ENCODE measurements at places on chromosomes 11 and 22.

GRCh38 chr22:24736526-24737053 is 37.9 kb downstream of the PIWIL3 start:
- no peak for DNase-seq

DNA sequence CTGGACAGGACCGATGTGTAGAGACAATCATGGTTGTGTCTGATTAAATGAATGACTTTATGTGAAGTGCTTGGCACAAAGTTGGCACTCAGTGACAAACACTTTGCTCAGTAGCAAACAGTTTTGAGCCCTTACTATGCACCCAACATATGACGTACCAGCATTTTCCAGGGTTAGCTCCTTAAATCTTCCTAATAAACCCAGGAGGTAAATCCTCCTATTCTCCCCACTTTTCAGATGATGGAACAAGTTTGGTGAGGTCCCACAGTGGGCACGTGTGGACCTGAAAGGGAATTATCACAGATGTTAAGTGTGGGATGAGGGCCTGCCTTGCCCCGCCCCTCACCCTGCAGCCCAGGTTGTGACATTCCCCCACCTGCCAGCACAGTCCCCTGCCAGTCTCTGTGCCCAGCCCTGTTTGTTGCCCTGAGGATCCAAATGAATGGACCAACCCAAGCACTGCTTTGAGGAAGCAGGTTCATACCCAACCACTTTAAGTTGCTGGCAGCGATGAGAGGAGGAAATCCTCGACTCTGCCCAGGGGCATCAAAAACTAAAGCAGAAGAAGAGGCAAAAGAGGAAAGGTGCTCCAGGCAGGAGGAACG is 6.6 kb upstream of the CARD10 start:
- DNase-seq = no peak

DNA sequence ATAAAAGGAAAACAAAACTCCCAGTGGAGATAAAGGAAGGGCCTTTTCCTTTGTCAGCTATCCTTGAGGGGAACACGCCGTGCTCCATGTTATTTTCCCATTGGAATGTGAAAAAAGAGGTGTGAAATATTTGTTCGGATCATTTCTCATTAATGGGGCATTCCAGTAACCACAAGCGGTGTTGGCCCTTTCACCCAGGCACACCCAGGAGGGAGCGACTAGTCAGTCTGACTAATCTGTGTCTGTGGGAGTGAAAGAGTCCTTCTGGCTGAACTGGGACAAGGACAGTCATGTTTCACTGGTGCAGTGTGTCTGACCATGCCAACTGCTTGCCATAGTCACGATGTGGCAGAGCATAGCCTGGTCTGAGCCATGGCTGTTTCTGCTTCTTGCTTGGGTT is 13.0 kb upstream of the MYEOV start:
- DNase-seq = no peak

DNA sequence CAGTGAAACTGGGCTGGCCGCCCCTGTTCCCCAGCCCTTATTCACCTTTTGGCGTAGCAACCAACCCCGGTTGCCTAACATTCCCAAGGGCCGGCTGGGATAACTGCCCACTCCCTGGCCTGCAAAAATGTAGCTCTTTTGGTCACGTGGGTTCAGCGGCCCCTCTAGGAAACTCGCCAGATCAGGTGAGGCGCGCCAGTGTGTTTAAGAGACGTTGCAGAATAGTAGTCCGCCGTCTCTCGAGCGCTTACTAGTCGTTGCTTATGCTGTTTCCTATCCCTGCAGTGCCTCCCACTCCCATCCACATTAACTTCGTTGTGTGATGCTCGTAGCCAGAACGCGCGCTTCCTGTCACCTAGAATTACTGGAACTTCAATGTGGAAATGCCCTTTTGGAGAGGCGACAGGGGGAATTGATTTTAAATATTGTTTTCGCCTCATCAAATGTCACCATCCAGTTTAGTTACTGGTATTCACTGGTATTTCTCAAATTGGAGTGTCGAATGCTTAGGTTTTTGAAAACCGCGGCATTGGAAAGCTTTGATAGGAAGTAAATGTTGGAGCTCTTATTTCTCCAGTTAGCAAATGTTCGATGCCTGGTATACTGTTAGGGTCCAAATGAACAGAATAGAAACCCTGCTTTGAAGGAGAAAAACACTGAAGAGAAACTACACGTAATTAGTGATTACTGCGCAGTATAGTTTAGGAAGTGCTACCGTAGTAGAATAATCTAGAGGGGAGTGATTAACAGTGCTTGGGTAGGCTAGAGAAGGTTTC is 823 bp downstream of the CEP57 start:
- DNase-seq = peak; percentile 49

DNA sequence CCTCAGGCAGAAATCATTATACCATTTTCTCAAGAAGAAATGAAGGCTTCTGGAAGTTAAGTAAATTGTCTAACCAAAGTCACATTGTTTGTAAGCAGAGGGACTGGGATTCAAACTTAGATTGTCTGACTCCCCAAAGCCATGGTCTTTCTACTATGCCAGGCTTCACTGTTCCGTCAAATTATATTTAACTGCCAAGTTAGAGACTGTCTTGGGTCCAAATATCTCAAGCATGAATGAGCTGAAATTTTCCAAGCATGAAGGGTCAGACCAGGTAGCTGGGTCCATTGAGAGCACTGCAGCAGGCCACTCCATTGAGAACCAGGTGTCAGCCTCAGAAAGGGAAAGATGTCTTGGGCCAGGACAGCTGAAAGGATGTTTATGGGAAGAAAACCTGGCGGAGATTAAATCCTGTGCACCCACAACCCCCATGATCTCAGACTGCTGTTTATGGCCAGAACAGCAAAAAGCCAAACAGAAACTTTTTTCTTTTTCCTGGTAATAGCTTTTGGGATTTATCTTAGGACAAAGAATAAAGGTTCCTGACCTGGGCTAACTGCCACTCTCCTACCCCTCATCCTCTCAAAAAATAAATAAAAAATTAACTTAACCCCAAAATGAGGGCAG is 612.3 kb downstream of the INSC start:
- DNase-seq = no peak

- DNase-seq = no peak
Observed at GRCh38 chr11:34599406-34599945, 21.4 kb upstream of the EHF start.

DNA sequence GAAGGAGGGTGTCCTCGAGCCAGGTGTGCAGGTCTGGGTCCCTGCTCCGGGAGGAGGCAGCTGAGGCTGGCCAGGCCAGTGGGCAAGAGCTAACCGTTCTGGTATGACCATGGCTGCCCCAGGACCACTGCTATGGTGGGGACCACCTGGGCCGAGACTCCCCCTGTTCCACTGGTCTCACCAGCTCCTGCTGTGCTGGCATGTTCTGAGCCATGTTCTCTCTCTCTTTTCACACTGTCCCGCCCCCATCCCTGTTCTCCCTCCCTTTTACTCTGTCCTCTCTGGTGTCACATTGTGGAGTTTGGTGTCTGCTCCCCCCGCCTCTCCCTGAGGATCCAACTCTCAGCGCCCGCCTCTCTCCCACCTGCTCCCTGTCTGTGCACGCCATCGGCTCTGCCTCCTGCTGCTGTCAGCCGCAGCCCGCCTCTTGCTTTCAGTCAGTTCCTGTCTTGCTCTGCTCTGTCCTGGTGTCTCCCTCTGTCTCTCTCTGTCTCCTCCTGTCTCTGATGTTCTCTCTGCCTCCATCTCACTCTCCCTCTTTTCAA is 66.4 kb downstream of the LRRC32 start:
- DNase-seq = no peak

GRCh38 chr11:61732705-61733104 is 19.7 kb upstream of the MYRF start:
- DNase-seq = no peak

DNA sequence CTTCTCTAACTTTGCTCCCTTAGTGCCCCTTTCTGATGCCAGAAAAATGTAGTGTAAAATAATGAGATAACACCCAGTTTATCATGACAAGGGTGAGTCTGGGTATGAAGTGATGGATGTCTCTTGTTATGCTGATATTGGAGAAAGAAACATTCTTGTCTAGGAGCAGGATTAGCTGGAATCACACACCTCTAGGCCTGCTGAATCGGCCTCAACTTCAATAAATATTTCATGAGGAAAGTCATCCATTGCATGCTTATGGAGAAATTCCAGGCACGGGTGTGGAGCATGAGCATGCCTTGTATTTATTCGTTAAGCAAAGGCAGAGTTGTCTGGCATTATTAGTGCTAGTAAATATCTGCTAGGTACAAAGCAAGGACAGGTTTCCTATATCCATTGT is 113.4 kb downstream of the NELL1 start:
- no peak for DNase-seq

GRCh38 chr11:86067851-86068137 is 1.1 kb downstream of the PICALM start:
- DNase-seq = no peak

- DNase-seq = no peak
Observed at GRCh38 chr11:3631331-3631730, 10.5 kb downstream of the ART5 start.

DNA sequence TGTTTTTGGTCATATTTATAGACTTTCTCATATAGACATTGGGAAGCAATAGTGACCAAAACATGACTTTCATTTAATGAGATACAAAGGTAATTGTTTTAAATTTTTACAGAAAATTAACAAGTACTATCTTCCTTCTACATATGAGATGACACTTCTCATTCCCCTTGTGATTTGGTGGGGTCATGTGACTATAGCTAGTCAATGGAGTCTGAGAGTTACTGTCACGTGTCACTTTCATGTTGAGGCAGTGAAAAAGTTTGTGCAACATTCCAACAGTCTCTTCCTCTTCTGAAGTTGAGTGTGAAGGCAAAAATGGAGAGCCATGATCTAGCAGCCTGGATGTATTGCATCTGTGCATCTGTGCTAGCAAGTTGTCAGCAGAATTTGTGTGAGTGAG is 618.3 kb upstream of the LRRC4C start:
- no peak for DNase-seq

GRCh38 chr11:76792505-76793264 is 9.5 kb downstream of the TSKU start:
- no peak for DNase-seq

- no peak for DNase-seq
Observed at GRCh38 chr11:35842958-35843357, 100.9 kb upstream of the LDLRAD3 start.

- no peak for DNase-seq
Observed at GRCh38 chr11:123137431-123138224, 57.4 kb downstream of the CLMP start.

GRCh38 chr11:58046231-58046630 is 15.5 kb downstream of the OR6Q1 start:
- DNase-seq = no peak

- no peak for DNase-seq
Observed at GRCh38 chr22:28171712-28172111, 252.7 kb upstream of the PITPNB start.

GRCh38 chr22:37095113-37095512 is 14.4 kb downstream of the TMPRSS6 start:
- peak; percentile 60 for DNase-seq

GRCh38 chr11:85752890-85753581 is 57.9 kb downstream of the SYTL2 start:
- peak; percentile 74 for DNase-seq

DNA sequence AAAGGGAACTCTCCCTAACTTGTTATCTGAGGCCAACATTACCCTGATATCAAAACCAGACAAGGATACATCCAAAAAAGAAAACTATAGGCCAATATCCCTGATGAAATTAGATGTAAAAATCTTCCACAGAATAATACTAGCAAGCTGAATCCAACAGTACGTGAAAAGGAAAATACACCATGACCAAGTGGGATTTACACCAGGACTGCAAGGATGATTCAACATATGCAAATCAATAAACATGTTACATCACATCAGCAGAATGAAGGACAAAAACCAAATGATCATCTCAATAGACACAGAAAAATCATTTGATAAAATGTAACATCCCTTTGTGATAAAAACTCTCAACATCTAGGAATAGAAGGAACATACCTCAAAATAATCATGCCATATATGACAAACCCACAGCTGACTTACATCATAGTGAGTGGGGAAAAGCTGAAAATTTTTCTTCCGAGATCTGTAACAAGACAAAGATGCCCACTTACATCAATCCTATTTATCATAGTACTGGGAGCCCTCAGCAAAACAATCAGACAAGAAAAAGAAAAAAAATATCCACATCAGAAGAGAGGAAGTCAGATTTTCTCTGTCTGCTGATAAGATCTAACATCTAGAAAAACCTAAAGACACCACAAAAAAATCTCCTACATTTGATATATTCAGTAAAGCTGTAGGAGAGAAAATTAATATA is 703.3 kb upstream of the ANO5 start:
- DNase-seq = no peak

DNA sequence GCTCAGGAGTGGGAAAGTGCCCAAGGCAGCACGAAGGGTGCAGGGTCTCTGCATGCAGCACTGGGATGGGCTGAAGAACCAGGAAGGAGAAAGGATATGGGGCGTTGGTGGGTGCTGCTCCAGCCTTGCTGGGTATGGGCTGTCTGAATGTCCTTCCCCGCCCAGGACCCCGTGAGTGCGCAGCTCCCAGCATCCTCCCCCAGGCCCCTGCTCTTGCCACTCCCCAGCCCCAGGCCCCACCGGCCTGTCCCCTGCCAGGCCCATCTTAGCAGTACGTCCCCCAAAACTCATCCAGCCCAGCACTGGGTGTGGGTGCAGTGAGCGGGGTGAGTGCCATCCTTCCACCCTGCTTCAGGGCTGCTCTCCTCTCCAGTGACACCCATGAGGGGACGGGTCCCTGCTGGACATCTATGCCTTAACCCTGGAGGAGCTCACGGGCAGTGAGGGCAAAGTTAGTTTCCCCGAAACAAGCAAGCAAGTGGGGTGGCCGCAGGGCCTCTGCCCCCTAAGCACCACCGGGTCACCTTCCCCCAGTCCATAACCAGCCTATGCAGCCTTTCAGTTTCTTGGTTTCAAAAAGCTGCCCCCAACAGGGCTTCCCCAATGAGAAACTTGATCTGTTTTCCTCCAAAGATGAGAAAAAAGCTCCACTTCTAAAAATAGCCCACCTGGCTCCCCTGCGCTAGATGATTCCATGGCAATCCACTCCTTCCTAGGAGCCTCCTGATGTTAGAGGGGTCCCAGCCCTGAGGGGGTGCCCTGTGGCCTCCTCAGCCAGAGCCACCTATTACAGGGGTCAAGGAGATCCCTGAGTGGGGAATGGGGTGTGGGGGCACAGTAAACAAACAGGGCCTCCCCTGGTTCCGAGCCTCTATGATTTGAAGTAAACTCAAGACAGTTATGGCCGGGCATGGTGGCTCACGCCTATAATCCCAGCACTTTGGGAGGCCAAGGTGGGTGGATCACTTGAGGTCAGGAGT is 103.8 kb downstream of the MORC2 start:
- no peak for DNase-seq

Measured in stimulated activated CD4-positive, alpha-beta T cell treated with anti-CD3 and anti-CD28 coated beads, Interleukin-4, amount 100 ng/mL, for 1 hour (primary cell).